ENCODE measurements at places on chromosomes 7 and 10. TPM values are rescaled to one million over a fixed set of nuclear protein-coding genes. Genes with fewer than 3 reads are reported as not detected.

The JCAD gene
- total RNA-seq, result 19.3 TPM

GRCh38 chr10:93482145-93482834 lies at the start of gene MYOF:
MYOF (minus strand) TSS chr10:93482334; CDS start chr10:93482194, 140 bp downstream.
- peak; percentile 69 for DNase-seq

- no peak for DNase-seq
Observed at GRCh38 chr10:86300931-86301830, 65.4 kb downstream of the GRID1 start.

DNA sequence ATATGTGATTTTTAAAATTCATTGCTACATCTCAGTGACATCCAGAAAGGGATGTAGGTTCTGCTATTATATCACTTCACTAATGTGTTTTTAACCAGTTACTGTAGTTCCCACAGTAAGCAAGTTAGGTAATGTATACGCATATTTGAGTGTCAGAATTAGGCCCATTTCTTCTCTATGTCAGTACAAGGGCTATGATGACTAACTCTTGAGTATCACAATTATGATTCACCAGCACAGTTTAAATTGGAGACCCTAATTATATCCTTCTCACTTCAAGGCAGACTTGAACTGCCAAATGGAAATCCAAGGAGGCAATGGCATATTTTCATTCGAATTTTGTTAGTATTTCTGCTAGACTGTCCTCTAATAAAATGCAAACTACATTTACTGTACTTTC lies 23.6 kb downstream of the BZW2 start:
- no peak for DNase-seq

The EVX1 gene
- not detected for total RNA-seq

DNA sequence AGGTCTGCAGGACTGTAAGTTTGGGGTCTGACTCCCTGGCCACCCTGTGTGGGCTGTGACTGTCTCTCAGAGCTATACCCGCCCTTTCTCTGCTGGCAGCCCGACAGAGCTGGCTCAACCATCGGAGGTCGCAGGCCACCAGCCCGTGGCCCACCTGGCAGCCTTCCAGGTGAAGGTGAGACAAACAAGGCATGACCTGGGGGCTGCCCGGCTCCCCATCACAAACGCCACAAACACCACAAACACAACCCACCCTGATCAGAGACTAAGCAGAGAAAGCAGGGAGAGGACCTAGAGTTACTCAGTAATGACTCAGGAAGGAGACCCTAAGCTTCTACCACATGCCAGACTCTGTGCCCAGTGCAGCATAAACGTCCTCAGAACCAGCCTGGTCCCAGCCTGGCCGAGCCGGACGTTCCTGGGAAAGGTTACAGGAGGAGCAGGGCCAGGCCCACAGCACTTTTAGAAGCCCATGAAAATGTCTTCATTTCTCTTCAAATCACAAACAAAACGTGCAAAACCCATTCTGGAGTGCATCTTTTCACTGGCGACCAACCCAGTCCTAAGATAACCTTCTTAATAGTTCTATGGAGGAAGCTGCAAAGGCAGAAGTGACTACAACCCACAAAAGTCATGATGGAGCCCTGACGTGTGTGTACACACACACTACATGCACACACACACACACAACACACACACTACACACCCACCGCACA lies 66.8 kb downstream of the MKI67 start:
- no peak for DNase-seq

DNA sequence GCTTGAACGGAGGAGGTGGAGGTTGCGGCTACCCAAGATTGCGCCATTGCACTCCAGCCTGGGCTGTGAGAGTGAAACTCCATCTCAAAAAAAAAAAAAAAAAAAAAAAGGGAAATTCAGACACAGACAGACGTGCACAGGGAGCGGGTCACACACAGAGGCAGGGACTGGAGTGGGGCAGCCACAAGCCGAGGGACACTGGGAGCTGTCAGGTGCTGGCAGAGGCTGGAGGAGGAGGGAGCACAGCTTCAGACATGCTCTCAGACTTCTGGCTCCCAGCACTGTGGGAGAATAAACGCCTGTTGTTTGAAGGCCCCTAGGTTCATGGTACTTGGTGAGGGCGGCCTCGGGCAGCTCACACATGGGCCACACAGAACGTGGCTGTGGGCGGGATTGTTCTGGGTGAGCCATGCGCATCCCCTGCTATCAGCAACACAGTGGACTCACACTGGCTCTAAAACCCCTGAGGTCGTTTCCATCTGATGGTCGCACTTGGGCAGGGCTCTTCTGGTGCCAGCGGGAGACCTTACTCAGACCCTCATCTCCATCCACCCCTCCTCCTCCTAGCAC lies 375.9 kb downstream of the DNAJB6 start:
- no peak for DNase-seq

DNA sequence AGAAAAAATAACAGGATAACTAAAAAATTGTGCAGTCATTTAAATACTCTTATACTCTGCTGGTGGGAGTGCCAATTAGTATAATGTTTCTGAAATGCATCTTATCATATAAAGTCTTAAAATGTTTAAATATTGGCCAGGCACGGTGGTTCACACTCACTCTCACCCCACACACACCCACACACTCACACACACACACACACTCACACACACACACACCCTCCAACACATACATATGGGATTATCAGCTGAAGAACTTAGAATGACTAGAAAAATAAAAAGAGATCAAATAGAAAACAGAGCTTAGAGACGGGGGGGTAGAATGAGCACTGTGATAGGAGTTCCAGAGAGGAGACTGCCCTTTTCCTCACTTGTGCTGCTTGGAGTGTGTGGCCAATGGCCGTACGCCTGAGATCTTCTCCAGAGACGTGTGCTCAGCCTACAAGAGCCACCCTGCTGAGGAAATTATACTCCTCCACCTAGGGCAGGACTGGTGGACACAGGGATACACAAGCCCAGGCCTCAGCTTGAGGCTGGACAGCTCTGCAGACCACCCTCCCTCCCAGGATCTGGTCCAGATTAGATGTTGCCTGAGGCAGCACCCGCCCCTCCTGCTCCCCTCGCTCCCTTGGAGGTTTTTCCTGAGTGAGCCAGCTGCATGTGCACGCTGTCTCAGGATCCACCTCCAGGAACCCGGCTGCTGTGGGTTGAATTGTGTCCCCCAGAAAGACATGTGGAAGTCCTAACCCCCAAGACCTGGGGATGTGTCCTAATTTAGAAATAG lies 26.5 kb upstream of the PRKAG2 start:
- no peak for DNase-seq

The EXOC6 gene
- 6.5 TPM for total RNA-seq

The TDRD1 gene
- total RNA-seq, result 0.34 TPM

- no peak for DNase-seq
Observed at GRCh38 chr10:17783751-17784150, 25.4 kb upstream of the MRC1 start.

DNA sequence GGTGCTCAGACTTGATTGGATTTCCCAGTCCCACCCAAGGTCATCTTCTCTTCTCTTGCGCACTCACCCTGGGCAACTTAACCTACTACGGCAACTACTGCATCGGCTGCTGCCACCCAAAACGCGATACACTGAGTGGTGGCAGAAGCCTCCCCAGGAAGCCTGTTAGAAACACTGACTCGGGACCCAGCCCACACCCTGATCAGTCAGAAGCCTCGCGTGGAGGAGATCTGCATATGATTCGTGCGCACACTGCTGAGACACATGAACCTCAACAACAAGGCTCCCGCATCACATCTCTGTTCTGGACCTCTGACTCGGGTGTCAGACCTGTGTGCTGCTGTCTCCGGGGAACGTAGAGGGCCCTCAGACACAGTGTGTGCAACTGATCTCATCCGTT lies 419.5 kb downstream of the PAXIP1 start:
- DNase-seq, result no peak

GRCh38 chr10:96306516-96306915 lies 2.3 kb downstream of the DNTT start:
- no peak for DNase-seq

DNA sequence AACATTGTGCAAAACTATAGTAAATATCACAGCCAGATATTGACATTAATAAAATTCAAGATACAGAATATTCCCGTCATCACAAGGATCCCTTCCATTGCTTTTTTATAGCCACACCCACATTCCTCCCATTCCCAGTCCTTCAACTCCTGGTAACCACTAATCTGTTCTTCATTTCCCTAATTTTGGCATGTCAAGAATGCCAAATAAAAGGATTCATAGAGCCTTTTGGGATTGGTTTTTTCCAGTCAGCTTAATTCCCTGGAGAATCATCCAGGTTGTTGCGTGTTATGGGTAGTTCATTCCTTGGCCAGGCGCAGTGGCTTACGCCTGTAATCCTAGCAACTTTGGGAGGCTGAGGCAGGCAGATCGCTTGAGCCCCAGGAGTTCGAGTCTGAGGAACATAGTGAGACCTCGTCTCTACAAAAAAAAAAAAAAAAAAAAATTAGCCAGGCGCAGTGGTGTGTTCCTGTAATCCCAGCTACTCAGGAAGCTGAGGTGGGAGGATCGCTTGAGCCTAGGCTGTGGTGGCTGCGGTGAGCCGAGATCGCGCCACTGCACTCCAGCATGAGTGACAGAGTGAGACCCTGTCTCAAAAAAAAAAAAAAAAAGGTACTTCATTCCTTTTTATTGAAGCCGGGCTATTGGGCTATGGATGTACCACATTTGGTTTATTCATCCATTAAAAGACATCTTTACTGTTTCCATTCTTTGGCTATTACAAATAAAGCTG lies 2.7 kb downstream of the OGDH start:
- no peak for DNase-seq

DNA sequence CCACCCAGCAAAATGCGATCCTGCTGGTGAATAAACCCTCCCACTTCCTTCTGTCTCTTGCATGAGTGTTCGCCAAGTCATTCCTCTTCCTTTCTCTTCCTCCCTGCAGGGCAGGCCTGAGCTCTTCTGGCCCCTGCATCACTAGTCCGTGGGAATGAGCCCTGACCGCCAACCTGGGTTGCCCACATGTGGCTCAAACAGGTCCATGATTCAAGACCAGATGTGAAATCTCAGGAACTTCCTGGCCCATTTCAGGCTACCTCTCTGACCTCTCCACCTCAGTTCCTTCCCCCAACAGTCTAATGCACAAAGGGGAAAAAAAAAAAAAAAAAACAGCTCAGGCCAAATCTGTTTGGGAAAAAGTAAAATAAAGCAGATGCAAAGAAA lies 5.4 kb upstream of the YWHAG start:
- DNase-seq, result peak; percentile 35

DNA sequence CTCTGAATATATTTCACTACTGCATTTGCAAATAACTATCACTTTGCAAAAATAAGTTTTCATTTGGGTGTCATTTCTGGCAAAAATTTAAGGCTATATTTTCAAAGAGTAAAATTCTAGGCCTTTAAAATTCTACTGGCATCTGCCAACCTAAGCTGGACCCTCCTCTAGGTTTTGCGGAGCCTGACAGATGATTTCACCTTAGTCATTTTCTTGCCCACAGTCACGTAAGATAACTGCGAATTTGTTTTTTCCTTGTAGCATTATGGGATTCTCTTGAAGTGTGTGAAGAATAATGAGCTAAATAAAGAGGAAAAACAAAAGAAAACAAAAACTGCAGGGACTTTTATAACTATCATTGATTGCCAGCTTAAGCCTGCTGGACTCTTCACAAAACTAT lies 7.8 kb downstream of the MEOX2 start:
- no peak for DNase-seq

DNA sequence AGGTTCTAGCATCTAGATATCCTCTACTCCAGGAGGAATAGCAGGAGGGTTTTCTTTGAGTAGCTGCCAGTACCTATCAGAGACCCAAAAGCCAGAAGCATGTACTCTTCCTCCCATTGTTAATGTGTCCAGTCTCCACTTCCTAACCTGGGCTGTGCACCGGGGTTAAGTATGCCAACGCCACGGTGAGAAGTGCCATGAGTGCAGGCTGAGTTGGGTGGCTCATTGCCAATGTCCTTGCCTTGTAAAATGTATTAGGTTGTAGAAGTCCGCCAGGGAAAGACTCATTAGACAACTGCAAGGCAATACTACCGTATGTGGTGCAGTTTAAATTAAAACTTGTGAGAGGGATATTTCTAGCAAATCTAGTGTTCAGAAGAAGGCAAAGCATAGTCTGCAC lies 55.0 kb upstream of the PRR15 start:
- no peak for DNase-seq

DNA sequence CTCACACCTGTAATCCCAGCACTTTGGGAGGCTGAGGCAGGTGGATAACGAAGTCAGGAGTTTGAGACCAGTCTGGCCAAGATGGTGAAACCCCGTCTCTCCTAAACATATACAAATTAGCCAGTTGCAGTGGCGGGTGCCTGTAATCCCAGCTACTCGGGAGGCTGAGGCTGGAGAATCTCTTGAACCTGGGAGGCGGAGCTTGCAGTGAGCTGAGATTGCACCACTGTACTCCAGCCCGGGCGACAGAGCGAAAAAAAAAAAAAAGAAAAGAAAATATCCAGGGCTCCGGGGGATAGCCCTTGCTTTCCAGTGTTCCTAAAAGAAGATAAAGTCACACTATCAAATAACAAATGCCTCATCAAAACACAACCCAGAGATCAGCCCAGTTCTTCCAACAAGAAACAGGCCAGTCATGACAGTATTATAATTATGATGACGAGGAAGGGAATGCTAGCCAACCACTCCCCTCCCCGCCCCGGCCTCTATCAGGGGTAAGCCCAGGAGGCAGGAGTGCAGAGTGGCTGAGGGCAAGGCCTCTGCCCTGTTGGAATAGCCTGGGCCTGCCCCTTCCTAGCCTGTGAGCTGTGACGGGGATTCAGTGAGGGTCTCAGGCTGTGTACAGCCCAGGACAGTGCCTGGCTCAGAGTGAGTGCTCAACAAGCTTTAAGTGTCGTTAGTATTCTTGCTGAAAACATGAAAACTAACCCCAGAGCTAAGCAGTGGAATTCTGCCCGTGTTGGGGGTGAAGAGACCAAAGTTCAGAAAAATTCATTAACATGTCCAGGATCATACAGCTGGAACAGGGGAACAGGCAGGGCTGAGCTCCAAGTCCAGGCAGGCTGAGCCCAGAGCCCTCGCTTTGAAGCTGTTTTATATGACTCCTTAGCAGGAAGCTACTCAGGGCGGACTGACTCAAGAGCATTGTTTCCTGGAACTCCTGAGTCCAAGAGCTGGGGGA lies 54.3 kb downstream of the FAM241B start:
- DNase-seq, result peak; percentile 73

The MRC1 gene
- total RNA-seq, result 7.1 TPM

The PPP1R17 gene
- total RNA-seq, result not detected
